ENCODE measurements at places on chromosomes 16 and 17.
A peak's percentile ranks its signal among the peaks of the same experiment; 100 is the strongest.

GRCh38 chr17:50565402-50566350 lies 5.2 kb downstream of the CACNA1G start:
- DNase-seq = no peak

DNA sequence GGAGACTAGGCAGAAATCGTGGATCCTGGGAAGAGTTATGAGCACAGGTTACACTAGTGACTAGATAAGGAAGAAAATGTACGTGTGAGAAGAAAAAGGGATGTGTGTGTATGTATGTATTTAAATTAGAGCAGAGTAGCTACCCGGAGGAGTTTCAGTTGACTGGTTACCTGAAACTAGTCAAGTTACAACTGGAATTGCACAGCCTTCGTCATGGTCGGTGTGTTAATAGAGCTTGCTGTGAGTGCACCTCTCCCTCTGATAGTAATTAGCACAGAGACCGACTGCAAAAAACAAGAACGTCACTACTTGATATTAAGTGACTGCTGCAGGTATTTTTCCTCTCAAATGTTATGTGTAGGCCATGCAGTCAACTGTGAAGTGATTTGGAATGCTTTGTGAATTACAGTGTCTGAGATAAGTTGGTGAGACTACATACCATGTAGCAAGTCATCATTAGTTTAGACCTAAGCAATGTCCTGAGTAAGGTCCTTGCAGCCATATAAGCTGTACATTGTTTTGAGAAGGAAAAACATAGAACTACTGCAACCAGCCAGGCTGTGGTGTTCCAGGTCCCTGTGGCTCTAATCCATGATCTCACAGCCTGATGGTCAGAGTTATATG lies 95.7 kb downstream of the WNT3 start:
- no peak for DNase-seq

GRCh38 chr16:75462806-75463205 lies 1.7 kb downstream of the TMEM170A start:
- no peak for DNase-seq

DNA sequence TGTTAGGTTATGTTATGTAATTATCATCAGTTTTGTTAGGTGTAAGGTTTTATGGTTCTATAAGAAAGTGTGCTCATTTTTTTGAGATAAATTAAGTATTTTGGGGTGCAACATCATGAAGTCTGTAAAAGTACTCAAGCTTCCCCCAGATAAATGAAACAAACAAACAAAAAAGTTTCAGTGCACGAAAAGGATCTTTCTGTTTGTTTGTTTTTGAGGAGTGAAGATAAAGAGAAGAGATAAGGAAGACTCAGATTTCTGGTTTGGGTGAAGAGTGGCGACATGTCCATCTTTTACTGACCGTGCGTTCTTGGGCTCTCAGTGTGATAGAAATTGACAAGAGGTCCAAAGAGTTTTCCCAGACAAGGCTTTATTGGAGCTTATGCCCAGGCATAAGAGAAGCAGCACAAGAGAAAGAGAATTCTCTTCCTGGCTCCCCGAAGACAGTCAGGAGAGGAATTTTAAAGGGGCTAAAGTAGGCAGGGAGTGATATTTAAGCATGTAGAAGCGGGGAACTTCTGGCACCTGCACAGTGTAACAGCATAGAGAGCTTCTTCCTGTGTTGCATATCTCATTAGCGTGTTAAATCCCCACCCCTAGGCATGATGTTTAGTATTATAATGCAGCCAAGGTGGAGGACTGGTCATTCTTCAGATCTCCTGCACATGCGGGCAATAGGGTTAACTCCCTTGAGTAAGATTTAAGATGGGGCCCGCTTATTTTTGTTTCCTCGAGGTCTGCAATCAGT lies 71.3 kb downstream of the PLCG2 start:
- DNase-seq = no peak

GRCh38 chr17:78998311-78999055 lies 11.1 kb downstream of the CANT1 start:
- DNase-seq = no peak

DNA sequence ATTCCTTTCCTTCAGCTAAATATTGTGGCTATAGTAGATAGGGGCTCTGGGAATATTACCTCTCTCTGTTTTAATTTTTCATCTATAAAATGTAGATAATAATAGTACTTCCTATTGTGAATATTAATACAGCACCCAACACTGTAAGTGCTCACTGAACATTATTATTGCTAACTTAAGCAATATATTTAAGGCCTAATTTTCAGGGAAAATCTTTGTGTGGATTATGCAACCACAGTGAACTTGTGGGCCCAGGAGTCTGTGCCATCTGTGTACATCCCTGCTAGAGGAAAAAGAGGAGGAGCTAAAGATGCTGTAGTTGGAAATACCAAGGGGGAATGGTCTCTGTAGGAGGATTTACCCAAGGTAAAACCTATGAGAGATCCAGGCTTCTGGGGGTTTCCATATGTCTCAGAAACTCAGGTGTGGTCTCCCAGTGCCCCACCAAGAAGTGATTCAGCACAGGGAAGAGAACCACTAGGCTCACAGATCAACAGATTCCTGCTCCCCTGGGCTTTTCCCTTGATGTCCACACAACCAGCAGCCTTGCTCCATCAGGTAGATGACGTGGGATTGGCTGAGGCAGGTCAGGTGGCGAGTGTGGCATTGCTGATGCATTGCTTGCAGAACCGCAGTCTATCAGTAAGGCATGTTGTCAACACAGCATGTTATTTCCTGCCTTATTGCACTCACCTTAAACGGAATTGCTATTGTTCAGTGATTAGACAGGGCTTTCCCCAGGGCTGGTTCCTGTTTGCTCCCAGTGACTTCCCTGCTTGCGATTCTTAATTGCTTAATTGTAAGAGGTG lies 1.6 kb upstream of the N4BP1 start:
- DNase-seq = peak; percentile 93

DNA sequence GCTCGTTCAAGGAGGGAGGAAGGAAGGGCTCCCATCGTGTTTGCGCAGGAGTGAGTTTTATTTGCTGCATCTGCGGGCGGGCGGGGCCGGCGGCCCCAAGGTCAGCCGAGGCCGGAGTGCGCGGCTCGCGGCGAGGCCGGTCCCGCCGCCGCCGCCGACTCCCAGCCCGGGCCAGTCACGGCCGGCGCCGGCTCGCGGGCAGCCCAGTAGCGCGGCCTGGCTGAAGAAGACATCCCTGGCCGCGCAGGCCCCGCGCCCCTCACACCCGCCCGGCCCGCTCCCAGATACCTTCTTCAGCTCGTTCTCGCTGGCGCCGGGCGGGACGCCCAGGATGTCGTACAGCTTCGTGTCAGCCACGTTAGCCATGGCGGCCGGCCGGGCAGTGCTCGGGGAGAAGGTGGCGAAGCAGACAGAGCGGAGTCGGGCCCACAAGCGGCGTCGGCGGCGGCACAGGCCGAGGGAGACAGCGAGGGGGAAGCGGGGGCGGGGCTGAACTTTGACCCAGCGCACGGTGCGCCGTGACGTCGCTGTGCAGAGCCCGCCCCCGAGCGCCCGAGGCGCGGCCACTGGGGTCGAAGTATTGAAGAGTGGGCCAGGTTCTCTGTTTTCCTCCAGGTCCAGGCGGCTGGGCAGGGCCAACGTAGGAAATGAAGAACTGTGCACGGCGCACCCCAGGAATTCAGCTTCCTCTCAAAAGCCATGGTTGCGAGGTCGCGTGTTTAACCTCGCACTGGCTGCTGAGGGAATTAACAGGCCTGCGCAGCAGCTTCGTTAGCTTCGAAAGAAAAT lies at the start of gene DNAJA2:
Gene DNAJA2 (minus strand): TSS at position 468 of the 789 bp plus-strand sequence. CDS start 102 bp downstream, at position 366.
- DNase-seq = peak; percentile 86

GRCh38 chr17:71380936-71381335 lies 739.9 kb upstream of the SOX9 start:
- no peak for DNase-seq

DNA sequence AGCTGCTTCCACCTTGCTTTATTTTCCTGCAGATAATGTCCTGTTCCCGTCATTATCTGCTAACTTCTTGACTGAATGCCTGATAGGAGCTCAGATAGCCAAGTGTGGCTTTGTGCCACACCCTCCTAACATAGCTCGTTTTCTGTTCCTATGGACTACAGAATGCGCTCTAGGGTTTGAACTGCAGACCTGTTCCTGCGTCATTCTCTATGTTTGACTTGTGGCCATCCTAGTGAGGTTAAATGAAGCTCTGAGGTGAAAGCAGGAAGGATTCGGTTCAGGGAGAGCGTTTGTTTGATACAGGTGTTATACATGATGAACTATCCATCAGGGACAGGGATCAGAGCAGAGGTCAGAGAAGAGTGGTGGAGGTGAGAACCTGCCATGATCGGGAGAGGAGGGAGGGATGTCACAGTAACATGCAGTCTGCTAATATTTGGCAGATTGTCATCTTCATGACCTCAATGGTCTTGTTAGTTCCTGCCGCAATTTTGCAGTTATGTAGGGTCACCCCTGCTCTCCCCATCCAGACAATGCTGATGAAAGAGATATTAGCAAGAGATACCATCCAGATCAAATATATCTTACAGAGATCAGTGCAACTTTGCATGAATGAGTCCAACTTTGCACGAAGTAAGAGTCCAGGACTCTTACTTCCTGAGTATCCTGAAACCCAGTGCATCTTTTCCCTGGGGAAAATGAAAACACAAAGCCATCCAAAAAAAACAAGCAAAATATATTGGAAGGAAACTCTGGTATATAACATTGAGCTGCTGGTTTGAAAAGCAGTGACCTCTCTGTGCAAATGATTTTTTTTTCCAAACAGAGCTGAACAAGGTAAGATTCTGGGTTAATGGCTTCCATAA lies 32.8 kb downstream of the MPHOSPH6 start:
- DNase-seq = no peak

- DNase-seq = no peak
These were observed 19.2 kb downstream of the PGS1 start for GRCh38 chr17:78397681-78398101.

GRCh38 chr17:602436-602835 lies 112.2 kb downstream of the VPS53 start:
- no peak for DNase-seq

DNA sequence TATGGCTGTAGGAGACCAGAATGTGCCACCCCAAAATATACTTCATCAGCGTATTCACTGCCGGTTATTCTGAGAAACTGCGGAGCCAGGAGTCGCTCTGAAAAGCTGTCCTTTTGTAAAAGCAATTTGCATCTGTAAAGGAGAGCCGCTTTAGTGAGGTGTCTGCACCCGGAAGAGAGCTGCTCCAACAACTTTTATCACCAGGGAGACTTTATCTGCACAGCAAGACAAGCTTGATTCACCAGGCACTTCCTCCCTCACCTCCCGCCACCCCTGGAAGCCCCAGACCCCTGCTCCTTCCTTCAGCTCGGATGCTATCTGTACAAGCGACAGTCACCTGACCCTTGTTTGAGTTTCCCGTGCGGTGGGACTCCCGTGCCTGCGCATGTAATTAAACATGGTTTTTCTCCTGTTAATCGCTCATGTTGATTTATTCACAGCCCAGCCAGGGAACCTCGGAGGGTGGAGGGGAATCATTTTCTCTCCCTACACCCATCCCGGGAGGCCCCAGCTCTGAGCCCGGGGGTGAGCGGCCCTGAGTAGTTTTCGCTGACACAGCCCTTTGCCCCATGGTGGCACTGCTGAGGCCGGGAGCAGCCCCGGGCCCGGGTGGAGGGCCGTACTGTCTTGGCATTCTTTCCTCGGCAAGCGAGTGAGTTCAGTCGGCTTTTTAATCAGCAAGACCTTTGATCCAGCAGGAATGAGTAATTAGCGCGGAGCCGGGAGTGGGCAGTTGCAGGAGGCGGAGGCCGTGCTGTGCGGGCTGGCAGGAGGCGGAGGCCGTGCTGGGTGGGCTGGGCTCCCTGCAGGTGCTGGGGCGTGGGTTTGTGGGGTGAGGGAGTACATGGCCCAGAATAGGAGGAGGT lies 222.7 kb upstream of the CIBAR2 start:
- no peak for DNase-seq

DNA sequence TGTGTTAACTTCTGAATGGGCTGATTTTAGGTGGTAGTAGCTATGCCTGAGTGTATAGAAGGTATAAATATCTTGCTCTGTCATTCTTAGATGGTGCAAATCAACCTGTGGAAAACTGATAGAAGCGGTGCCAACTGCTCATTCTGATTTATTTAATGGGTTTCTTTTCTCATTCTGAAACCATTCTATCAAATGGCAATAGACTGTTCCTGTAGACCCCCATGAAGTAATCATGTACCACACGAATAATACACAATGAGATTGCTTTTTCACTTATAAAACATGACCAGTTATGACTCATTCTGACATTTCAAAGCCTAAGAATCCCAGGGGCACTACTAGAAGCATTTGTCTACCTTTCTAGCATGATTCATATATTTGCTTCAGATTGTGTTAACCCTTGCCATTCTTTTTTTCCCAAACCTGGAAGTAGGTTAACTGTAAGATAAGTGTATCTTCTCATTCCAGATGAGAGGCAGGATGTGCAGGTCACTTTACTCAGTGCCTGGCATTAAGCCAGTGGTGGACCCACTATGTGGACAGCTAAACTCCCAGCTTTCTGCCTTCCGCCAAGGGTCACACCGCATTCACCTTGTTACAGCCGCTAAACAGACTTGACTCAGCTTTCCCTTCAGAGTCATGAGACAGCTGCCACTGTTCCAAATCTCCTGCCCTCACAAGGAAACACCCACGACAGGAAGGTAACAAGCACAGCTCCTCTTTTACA lies 16.4 kb upstream of the SLC16A11 start:
- DNase-seq = no peak

GRCh38 chr17:74203439-74204240 lies at the start of gene RPL38:
RPL38 (plus strand) TSS chr17:74203678; CDS start chr17:74203956, 278 bp downstream.
- peak; percentile 95 for DNase-seq

DNA sequence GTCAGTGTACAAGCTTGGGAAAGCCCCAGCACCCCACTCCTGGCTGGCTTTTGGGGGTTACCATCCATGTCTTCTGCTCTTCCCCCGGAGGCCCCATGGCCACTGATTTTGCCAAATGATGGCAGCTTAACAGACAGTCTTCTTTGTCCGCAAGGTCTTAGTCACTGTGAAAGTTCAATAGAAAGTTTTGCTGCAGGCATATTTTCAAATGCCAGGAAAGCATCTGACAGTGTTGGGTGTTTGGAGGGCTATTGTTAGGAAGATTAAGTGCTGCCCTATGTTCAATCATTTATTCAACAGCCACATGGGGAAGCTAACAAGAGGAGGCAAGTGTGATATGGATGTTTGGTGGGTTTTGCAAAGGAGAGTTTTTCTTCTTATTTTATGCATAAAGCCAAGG lies 122.4 kb downstream of the TOX3 start:
- no peak for DNase-seq

DNA sequence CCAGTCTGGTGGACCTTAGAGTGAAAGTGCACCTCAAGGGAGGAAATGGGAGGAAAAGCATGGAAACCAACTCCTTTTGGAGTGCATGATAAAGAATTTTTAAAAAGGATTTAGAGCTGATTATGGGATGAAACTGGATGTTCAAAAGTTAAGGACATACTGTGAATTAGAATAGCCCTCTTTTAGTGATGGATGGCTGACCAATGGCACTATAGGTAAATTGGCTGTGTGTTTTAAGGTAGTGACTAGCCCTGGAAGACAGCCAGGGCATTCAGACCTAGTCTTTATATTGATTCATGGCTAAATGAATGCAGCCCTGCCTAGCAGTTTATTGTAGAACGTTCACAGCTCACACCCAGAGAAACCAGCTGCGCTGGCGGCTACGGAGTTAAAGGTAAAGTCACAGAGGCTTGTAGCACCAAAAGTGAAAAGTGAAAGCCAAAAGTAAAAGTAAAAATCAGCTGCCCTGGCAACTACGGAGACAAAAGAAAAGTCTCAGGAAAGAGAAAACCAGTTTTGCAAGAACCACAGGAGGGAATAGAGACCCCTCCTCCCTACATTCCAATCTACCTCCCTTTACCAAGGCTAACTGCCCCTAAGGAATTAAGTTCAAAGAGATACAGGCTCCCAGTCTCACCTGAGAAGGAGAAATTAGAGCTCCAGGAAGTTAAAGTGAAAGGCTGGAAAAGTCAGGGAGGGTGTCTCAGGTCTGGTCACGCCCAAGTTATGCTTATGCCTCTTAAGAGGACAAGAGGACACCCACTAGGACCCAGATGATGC lies 21.8 kb downstream of the ACSM1 start:
- no peak for DNase-seq

All from effector memory CD4-positive, alpha-beta T cell (primary cell).